Activated CD4-positive, alpha-beta T cell treated with anti-CD3 and anti-CD28 coated beads, Interleukin-2, amount 10 ng/mL, durations not matched to agents 7 days and 5 days (primary cell): ENCODE measurements at places on chromosomes 3 and 15. TPM values are rescaled to one million over a fixed set of nuclear protein-coding genes. Genes with fewer than 3 reads are reported as not detected.

- peaks cover 6% of the 10 kb centered on the region for H3K27me3 ChIP-seq
- H3K27ac ChIP-seq = no peak overlapping the region
- no peak overlapping the region for H3K4me3 ChIP-seq
- DNase-seq = no peak
Observed at GRCh38 chr3:170598091-170598502, 12.2 kb upstream of the SLC7A14 start.

- H3K36me3 ChIP-seq = peaks cover 27% of the 10 kb centered on the region
- H3K27me3 ChIP-seq = no peaks in the 10 kb centered on the region
- H3K27ac ChIP-seq = no peak overlapping the region
- H3K4me1 ChIP-seq = peaks cover 41% of the 10 kb centered on the region
- DNase-seq = no peak
- no peak overlapping the region for H3K4me3 ChIP-seq
Observed at GRCh38 chr3:56903231-56903782, 101.6 kb upstream of the ARHGEF3 start.

DNA sequence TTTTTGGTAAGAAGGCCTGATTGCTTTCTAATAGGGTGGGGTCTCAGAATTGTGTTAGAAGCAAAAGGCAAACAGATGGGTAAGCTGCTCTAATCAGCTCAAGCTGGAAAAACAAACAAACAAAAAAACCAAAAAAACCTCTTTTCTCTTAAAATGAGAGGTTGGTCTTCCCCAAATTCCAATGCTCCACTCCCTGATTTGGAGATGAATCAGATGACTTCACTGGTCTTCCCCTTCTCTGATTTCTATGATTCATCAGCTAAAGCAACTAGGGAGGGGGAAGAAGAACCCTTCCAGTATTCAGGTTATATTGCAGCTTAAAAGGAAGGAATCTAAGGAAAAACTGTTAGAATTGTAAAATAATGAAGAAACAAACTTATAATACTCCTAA lies 9.6 kb upstream of the ANXA2 start:
- no peak for DNase-seq
- peaks cover 6% of the 10 kb centered on the region for H3K27me3 ChIP-seq
- peaks cover 7% of the 10 kb centered on the region for H3K36me3 ChIP-seq
- H3K4me1 ChIP-seq = peaks cover 26% of the 10 kb centered on the region
- no peak overlapping the region for H3K27ac ChIP-seq
- H3K4me3 ChIP-seq = no peak overlapping the region

GRCh38 chr3:195388380-195388779 lies 54.4 kb downstream of the ACAP2 start:
- H3K27ac ChIP-seq = no peak overlapping the region
- H3K4me1 ChIP-seq = peaks cover 10% of the 10 kb centered on the region
- no peak overlapping the region for H3K4me3 ChIP-seq
- H3K36me3 ChIP-seq = peaks cover 10% of the 10 kb centered on the region
- DNase-seq = no peak

The MNS1 gene
- total RNA-seq = 0.23 TPM

The RTP3 gene
- not detected for total RNA-seq
